Thyroid gland (tissue), 4 donors: ENCODE measurements at places on chromosomes 13 and 19.

GRCh38 chr19:44677019-44677811, 5.9 kb downstream of the CEACAM19 start:
- peak overlapping the region; percentile 58 for H3K27ac ChIP-seq
- no peaks in the 10 kb centered on the region for H3K36me3 ChIP-seq
- DNase-seq = no peak

DNA sequence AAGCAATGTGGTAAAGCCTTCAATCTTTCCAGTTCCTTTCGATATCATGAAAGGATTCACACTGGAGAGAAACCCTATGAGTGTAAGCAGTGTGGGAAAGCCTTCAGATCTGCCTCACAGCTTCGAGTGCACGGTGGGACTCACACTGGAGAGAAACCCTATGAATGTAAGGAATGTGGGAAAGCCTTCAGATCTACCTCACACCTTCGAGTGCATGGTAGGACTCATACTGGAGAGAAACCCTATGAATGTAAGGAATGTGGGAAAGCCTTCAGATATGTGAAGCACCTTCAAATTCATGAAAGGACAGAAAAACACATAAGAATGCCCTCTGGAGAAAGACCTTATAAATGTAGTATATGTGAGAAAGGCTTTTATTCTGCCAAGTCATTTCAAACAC, 15.6 kb upstream of the ZNF763 start:
- H3K4me3 ChIP-seq = no peak overlapping the region
- H3K36me3 ChIP-seq = peaks cover 39% of the 10 kb centered on the region
- no peaks in the 10 kb centered on the region for H3K27me3 ChIP-seq
- no peak overlapping the region for H3K27ac ChIP-seq
- no peaks in the 10 kb centered on the region for H3K4me1 ChIP-seq

- H3K4me1 ChIP-seq = no peaks in the 10 kb centered on the region
- no peaks in the 10 kb centered on the region for H3K36me3 ChIP-seq
- H3K27ac ChIP-seq = no peak overlapping the region
Observed at GRCh38 chr19:33214596-33214995, 11.1 kb downstream of the SLC7A10 start.

DNA sequence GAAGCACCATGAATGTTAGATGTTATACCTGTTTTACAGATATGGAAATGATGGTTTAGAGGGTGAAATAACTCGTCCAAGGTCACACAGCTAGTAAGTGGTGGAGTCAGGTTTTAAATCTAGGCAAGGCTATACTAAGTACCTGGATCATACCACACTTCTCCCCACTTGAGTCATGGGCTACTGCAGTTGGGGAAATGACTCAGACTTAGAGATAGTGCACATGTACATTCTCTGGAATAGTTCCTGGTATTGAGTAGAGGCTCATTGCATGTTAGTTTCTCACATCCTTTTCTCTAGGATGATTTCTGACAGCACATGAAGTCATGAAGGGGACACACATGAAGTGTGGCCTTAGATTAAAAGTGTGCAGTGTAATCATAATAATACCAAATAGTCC, 76.2 kb upstream of the TNFSF11 start:
- DNase-seq = no peak
- H3K4me1 ChIP-seq = no peaks in the 10 kb centered on the region
- H3K36me3 ChIP-seq = no peaks in the 10 kb centered on the region

GRCh38 chr13:77975358-77976042, 56.9 kb upstream of the EDNRB start:
- no peak for DNase-seq
- no peak overlapping the region for H3K4me3 ChIP-seq
- H3K36me3 ChIP-seq = no peaks in the 10 kb centered on the region
- no peak overlapping the region for H3K27ac ChIP-seq
- no peaks in the 10 kb centered on the region for H3K27me3 ChIP-seq
